ENCODE measurements at places on chromosomes 6 and 20.

- peak; percentile 4 for DNase-seq
Observed at GRCh38 chr20:37564388-37565133, 36.9 kb upstream of the BLCAP start.

DNA sequence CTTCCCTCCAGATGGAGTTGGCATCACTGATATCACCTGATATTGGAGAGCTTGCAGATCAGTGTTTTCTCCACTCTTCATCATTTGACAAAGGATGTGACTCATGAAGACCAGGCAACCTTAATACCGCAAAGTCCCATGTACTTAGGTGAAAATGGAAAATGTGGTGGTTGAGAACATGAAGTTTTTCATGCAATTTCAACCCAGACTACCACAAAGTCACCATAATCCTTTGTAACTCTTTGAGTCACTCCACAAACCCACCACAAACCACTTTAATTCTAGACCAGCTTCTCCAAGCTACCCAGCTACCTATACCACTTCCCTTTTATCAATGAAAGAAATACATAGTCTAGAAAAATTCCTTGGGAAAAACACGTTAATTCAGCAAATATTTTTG is 7.1 kb downstream of the NHLRC1 start:
- DNase-seq: no peak

DNA sequence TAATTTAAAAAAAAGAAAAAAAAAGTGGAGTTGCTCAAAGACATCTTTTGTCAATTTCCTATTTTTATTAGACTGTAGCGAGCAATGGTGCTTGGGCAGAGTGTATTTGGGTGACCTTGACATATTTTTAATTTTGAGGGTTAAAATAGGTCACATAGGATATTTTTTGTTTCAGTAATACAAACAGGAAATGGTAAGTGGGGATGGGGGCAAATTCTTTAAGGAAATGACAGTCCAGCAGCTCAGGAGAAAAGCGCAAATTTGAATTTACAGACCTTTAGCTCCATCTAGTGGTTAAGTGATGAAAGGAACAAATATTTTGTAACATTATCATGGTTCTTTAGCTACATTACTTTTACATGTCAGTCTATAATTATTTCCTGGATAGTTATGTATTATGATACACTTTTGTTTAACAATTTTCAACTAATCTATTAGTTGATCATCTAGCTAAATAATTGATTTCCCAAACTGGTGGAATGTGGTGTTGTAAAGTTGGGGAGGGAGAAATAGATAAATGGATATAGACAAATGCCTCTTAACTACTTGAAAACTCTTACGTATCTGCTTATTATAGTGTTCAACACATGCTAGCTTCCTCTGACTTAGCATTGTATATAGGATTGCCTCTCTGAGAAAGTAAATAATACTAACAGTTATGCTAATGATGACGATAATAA is 10.0 kb downstream of the CITED2 start:
- DNase-seq: no peak

GRCh38 chr6:27168108-27168507 is 79.4 kb upstream of the PRSS16 start:
- no peak for DNase-seq

DNA sequence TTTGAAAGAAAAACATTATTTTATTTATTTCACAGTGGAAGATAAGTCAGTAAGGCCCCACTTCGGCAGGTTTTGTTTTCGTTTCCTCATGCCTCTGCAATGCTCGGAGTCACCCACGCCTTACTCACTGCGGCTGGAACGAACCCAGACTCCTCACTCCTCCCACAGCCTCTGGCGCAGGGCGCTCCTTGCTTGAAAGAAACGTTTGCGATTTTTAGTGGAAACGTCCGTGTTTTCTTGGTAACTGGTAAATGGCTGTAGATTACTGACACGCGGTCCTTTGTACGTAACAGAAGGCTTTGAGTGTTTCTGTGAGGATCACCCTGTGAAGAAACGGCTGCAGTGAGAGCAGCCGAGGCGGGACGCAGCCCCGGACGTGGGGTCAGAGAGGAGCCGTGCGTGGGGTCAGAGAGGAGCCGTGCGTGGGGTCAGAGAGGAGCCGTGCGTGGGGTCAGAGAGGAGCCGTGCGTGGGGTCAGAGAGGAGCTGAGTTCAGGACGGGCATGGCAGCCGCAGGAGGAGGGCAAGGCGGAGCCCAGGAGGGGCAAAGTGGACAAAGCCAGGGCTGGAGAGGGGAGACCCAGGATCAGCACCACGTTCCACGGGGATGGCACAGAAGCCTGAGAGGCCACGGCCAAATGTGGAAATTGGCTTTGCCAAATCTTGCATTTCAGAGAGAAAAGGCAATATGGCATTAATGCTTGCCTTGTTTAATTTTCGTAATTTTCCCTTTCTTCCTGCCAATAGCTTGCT is 198.6 kb upstream of the THBS2 start:
- no peak for DNase-seq

- no peak for DNase-seq
Observed at GRCh38 chr20:51411870-51412269, 130.6 kb downstream of the NFATC2 start.

DNA sequence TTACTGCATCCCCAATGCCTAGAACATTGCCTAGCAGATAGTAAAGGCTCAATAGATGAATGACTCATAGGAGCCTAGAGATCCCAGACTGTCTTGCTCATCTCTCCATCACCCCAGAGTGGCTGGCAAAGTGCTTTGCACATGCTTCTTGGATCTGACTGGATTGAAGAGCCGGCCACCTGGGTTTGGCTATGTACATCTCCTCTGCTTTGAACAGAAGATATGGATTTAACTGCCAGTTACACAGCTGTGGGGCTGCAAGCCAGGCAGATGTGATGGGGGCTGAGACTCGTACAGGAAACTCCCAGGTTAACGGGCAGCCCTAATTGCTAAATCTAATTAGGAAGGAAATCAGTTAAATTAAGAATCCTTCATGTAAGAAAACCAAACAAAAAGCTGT is 28.6 kb downstream of the MYLIP start:
- no peak for DNase-seq

DNA sequence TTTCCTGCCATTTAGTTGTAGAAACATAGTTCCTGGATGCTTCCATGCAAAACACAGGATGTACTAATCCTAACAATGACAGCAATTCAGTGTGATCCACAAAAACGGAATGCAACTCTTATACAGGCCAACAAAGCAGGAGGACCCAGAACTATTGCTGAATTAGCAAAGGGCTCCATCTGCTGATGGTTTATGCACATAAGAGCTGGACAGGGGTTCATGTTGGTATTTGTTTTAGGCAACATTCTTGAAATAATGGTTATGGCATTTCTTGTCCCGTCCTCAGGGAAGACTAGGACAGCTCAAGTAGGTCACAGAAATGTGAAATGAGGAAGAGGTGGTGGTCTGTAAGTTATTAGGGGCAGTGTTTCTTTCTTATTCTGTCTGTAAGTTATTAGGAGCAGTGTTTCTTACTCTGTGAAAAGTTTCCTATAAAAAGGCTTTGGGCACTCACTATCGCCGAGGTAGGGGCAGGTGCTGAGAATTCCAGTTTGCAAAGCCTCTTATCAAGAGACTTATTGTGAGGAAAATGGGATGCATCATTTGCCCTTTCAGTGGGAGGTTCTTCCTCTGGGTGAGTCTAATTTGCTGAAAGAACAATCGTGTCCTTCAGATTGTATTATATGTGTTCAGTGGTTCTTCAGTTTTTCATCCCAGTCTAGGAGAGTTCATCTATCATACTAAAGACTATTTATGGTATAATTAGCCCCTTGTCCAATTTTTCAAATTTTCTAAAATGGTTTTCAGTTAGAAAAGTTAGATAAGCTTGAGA is 171.1 kb downstream of the MCHR2 start:
- no peak for DNase-seq

GRCh38 chr6:151451417-151451949 is 443 bp downstream of the RMND1 start:
- DNase-seq: no peak

- no peak for DNase-seq
Observed at GRCh38 chr6:167781868-167782267, 44.8 kb upstream of the AFDN start.

DNA sequence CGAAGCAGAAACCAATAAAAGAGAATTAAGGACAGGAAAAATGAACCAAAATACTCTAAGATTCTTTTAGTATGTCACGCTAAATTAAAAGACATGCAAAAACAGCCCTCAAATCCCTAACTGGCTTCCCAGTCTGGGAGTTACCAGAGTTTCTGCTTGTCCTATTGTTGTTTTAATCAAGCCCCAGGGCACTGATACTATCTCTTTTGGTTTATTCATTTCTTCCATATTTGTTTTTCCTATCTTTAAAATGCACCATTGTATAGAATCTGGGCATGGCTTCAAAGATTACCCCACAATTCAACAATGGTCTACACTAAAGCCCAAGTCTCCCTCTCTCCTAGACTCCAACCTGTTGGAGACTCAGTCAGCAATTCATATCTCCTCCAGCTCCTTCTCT is 169.1 kb downstream of the MYLK4 start:
- DNase-seq: no peak

DNA sequence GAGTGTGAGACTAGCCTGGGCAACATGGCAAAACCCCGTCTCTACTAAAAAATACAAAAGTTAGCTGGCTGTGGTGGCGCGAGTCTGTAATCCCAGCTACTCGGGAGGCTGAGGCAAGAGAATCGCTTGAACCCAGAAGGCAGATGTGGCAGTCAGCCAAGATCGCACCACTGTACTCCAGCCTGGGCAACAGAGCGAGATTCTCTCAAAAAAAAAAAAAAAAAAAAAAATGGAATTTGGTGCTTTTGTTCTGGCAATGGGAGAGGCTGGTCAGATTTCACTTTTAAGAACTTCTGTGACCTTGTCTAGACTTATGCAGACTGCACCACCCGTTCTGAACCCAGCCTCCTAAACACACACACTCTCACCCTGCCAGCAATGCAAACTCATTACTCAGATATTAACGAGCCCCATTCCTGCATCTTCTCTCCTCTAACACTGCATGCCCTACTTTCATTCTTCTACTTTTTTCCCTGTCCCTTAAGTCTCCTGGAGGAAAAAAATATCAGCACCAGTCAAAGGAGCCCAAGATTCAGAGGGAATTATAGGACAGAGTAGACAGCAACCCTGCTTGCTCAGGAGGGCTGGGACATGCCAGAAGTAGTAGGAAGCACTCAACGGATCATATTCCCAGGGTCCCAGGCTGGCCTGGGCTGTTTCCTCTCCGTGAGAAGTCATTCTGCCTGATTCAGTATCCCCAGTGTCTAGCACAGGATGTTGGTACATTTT is 4.4 kb downstream of the MOCS1 start:
- DNase-seq: no peak

GRCh38 chr6:135179372-135179771 is 1.7 kb upstream of the MYB start:
- DNase-seq: no peak

GRCh38 chr20:49964964-49965780 is 17.6 kb upstream of the SNAI1 start:
- no peak for DNase-seq

- DNase-seq: no peak
Observed at GRCh38 chr6:168078175-168078942, 653 bp downstream of the FRMD1 start.

DNA sequence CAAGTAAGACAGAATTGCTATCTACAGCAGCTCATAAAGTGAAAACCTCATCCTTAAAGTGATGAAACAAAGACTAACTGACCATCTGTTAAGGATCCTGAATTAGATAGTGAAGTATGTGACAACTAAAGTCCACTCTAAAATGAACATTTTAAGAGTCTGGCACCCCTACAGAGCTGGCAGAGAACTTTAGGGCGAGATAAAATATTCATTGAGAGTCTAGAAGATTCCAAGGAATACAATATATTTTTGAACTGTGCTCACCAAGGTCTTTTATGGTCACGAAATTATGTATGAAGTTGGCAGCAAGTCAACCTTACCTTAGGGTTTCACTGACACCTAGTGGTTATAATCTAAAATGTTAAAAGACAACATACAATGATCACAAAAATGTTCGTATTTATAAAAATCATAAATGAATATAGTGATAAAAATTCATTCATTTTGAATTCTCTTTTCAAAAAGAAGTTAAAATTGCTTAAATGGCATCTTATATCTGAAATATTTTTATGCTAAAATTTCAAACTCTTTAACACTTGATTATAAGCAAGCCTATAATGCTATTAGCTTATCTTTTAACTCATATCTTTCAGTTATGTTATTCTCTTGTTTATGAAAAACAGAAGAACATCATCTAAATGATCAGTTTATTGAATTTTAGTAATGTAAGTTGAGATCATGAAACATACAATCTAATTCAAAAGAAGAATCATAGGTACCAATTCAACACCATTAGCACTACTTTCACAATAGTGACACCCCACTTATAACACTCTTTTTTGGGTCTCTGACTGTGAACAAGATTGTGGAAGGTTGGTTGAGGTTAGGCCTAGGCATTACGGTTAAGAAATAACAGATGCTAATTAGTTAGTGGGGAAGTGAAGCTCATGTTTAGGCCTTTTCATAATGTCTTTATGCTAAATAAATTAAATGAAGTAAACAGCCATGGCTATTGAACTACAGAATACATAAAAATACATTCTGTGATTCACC is 27.5 kb downstream of the RSPH3 start:
- no peak for DNase-seq

DNA sequence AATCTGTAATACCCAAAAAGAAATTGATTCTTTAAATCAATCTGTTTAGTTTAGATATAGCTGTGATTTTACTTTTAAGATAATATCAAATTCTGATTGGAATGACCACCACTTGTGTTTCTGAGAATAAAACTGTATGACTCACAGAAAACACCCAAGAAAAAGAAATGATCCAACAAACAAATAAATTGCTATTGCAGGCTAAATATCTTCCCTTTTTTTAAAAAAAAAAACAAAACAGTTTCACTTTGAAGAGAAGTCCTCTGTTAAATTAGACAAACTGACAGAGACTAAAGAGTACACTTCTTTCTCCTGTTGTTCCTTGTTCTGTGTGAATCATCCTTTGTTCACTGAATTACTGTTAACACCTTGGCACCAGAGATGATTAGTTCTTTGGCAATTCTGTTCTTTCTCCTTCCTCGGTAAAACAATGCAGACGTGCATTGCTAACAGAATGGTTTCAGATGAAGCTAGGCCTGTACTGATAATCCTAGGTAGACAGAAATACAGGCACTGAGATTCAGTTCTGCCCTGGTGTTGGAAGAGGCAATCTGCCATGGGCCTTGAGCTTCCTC is 895.2 kb upstream of the CITED2 start:
- DNase-seq: no peak

GRCh38 chr6:3894590-3895311 is 45.6 kb downstream of the FAM50B start:
- no peak for DNase-seq

DNA sequence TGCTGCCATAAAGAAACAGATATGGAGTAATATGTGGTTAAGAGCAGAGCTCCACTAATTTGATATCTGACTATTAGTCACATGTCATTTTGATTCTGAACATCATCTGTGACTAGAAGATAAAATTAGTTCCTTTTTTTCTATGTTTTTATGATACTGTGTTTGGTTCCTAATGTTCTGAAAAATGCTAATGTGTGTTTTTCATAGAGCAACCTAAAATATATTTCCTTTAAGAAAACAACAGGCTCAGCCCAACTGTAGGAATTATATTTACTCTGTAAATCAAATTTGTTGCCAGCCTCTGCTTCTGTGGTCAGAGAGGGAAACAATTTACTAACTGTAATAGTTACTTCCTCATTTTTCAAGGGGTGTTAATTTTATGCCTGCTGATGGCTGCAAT is 33.3 kb upstream of the TXLNB start:
- DNase-seq: no peak

All from activated naive CD4-positive, alpha-beta T cell (primary cell).